ENCODE measurements at places on chromosomes 16 and 17. TPM values are rescaled to one million over a fixed set of nuclear protein-coding genes. Genes with fewer than 3 reads are reported as not detected.

DNA sequence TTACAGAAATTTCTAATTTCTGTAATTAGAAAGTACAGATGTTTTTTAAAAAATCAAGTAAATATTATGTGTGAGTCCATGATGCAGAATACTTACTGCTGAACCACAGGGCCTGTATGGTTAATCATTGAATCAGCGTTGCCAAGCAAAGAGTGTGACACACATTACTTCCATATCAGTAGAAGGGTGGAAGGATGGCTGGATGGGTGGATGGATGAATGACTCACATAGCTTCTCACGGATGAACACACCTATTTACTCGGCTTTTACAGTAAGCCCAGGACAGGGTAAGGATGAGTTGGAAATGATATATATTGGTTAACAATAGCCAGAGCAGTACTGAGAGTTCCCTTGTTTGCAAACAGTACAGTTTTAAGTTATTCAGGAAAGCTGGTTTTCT, 495.9 kb upstream of the RBFOX1 start:
- DNase-seq, result no peak

DNA sequence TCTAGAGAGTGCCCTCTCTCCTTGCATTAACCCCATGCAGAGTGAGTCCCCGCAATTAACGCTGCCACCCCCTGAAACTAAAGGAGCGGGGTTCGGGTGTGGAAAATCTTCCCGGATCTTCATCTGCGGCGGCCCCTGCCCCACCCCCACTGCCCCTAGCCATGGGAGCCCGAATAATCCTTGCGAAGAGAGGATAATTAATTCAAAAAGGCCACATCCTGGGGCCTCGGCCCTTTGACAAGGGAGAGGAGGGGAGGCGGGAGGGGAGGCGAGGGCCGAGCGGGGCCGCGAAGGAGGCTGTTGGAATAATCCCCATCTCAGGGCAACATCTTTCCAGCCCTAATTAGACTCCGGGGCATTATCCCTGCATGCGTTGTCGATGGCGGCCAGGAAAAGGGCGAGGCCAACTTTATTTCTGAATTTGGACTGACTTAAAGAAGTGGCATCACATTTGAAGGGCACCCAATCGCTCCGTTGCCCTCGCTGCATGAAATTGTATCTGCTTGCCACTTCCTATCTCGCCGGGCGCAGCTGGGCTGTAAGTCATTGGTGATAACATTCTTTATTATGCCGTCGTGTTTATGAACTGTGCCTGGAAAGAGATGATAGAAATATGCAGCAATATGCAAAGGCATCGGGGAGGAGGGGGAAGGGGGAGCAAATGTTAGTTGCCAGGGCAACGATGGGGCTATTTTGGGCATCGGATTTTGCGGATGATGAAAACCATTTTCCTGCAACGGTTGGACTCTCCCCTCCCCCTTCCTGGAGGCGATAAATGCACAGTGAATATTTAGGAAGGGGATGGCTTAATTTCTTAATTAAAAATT, 387.1 kb upstream of the TNRC6C start:
- DNase-seq, result peak; percentile 6

DNA sequence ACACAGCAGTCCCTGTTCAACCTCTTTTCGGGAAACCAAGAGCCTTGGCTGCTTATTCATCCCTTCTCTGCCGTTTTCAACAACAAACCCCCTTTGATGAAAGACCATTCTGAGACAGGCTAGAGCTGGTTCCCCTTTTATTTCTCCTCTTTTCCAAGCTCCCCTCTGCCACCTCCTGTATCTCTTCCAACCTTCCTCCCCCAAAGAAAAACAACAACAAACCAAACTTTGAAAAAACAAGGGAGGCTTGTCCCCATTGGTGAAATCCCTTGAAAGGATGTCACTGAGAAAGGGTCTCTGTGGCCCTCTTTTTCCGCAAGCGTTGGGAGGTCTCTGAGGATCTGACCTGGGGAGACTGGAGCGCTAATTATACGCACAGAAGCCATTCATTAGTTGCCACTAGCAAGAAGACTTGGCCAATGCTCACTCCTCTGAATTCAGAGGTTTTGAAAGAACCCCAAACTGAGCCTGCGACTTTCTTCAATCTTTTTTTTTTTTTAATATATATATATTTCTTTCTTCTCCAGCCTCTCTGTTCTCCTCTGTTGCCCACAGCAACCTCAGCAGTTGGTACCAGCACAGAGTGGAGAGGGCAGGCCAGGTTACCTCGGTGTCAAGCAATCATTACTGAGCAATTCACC, 101.4 kb downstream of the PITPNC1 start:
- no peak for DNase-seq

GRCh38 chr16:11557801-11558200, 28.9 kb downstream of the LITAF start:
- no peak for DNase-seq

- no peak for DNase-seq
These were observed 1.6 kb upstream of the DECR2 start for GRCh38 chr16:400061-400591.

GRCh38 chr17:9850151-9850550, 24.4 kb downstream of the GLP2R start:
- no peak for DNase-seq

DNA sequence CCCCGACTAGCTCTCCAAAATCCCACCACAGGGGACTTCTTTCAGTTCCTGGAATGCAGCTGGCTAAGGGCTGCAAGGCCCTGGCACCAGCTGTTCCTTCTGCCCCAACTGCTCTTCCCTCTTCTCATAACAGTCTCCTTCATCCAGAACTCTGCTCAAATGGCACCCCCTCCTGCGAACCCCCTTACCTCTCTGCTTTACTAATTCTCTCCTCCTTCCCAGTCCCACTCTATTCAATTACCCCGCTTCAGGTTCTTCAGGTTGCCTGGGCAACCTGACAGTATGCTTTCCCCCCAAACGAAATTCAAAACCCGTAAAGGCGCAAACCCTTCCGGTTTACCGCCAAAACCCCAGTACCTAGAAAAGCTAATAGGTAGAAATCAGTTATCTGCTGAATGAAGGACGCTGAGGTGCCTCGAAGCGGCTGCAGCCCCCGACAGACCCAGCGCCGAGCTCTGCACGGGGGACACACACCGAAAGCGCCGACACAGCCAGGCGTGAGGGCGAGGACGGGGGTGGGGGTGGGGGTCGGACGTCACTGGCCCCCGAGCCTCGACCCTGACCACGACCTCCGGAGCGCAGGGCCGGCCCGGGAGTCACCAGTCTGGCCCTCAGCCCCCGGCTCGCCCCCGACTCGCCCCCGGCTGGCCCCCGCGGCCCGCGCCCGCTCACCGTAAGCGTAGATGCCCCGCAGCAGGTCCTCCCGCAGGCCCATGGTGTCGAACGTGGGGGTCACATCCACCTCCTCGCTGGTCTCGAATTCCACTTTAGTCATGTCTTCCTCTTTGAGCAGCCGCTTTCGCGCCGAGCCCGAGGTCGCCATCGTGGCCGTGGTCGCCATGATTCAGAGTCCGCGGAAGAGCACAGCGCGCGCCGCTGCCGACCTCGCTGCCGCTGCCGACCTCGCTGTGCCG, 550 bp downstream of the EIF4A3 start:
- DNase-seq, result peak; percentile 16

Gene KLHL10
- not detected for polyA plus RNA-seq

Gene TMEM92
- polyA plus RNA-seq, result 0.86 TPM

Gene REXO5
- 3.7 TPM for polyA plus RNA-seq

Gene C1QTNF8
- polyA plus RNA-seq, result not detected

Gene OTOA
- polyA plus RNA-seq, result 0.02 TPM

Gene DOC2A
- 0.50 TPM for polyA plus RNA-seq

All from IMR-90 (cell line).